ENCODE measurements at places on chromosomes 5 and 9.

- no peak for DNase-seq
Observed at GRCh38 chr5:15254607-15255006, 245.4 kb upstream of the FBXL7 start.

DNA sequence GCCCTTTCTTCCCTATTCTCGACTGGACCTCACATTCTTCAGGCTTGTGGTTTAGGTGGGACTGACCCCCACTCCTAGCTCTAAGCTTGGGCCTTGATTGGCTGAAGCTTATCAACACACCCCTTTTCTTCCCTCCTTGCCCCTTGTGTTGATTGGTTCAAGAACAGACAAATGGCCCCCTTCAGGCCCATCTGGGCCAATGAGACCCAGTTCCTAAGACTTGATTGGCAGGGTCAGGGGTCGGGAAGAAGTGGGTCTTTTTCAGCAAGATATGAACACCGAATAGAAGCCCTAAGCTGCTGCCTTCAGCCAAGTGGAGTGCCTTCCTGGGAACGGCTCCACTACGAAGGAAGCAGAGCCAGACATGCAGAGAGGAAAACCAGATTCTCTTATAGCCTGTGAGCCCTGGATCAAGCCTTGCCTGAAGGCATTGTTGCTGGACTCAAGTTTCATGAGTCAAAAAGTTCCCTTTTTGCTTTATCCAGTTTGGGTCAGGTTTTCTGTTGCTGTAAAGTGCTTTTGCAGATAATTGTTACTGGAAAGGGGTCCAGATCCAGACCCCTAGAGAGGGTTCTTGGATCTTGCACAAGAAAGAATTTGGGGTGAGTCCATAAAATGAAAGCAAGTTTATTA is 22.4 kb upstream of the NCS1 start:
- no peak for DNase-seq

- no peak for DNase-seq
Observed at GRCh38 chr9:84212982-84213381, 127.6 kb downstream of the SLC28A3 start.

- no peak for DNase-seq
Observed at GRCh38 chr5:17426104-17426749, 71.8 kb upstream of the TAF11L2 start.

- no peak for DNase-seq
Observed at GRCh38 chr5:109345699-109346098, 64.1 kb downstream of the PJA2 start.

DNA sequence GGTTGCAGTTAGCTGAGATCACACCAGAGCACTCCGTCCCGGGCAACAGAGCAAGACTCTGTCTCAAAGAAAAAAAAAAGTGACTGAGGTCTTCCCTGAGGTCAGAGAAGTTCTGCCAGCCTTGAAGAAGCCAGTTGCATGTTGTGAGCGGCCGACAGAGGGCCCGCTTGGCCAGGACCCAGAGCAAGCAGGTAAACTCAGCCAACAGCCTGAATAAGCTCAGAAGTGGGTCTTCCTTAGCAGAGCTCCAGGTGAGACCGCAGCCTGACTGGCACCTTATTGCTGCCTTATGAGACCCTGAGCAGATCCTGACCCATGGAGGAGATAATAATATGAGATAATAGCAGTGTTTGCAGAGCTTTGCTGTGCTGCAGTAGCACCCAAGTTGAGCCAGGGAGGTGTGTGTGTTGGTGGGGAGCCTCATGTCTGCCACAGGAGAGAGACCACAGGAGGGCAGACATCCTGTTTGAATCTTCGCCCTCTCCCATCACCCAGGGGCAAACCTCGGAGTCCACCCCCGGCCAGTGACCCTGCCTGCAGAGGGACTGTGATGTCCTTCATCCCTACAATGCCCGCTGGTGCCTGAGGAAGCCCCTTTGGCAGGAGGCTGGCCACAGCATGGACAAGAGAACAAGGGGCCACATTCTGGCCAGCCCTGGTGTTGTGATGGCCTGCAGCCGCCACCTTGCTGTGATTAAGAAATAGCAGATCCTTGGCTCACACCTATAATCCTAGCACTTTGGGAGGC is 10.8 kb upstream of the BARX1 start:
- DNase-seq = no peak

DNA sequence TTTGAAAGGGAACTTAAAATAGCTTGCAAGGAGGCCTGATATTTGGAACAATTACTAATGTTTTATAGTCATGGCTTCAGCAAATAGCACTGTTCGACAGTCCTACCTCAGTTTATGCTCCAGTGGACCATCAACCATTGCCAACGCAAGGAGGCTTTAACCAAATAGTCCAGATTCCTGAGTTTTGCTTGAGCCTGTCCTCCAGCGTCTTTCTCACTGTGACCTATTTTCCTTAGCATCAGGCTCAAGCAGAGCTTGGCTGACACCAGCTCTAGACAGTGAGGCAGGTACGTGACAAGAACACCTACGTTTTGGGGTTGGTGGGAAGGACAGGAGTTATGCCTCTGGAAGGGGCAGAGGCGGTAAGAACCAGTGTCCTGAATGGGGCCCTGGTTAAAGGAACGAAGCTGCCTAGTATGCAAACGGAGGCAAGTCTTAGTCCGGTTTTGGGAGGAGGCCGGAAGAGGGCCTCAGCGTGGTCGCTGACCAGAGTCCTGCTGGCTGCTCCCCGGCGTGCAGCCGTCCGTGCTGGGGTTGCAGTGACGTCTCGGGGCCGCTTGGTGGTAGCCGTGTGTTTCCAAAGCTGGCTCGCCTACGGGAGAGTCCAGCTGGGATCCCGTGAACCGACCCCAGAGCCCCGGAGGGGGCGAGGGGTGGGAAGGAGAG is 998 bp upstream of the FGF18 start:
- peak; percentile 52 for DNase-seq

- no peak for DNase-seq
Observed at GRCh38 chr9:14788846-14789245, 66.3 kb upstream of the CER1 start.

DNA sequence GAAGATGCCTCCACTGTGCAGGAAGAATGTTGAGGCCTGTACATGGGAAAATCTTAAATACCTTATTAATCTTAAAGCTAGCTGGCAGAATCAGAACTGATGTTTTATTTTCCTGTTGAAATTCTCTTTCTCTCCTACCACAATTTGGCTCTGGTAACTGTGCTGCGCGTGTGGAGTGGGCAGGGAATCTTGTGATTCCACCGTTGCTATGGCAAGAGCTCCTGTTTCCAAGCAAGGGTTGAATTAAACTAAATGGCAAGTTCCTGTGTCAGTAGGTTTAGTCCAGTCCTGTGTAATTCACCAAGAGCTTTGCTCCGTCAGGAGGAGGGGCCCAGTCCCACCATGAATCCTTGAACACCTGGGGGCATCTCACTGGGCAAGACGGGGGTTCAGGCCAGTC is 36.4 kb downstream of the NXNL2 start:
- no peak for DNase-seq

DNA sequence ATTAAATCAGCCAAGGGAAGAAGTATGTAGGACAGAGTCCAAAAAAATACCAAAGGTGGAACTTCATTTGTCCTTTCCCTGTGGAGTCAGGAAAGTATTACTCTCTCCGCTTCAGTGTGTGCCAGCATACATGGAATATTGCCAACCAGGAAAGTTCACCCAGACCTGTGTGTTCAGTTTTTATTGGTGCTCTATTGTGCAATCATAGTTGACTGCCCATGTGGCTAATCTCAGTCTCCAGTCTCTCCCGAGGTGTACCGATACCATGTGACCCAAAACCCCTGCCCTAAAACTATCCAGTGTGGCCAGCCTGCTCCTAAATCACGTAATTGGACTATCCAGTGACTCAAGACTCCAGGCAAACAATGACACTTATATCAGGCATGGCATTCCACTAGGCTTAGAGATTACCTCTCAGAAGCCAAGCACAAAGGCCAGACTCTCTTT is 38.8 kb downstream of the NFX1 start:
- DNase-seq = no peak

All from stimulated activated CD4-positive, alpha-beta T cell treated with anti-CD3 and anti-CD28 coated beads, Interleukin-4, amount 100 ng/mL, for 1 hour (primary cell).